Parietal lobe (tissue), 2 donors: ENCODE measurements at places on chromosomes 4 and X. TPM values are rescaled to one million over a fixed set of nuclear protein-coding genes. Genes with fewer than 3 reads are reported as not detected.

CFP gene
- 1.3 TPM for total RNA-seq

HTT-AS gene
- not detected for total RNA-seq

H2BW2 gene
- total RNA-seq, result not detected

SULT1B1 gene
- total RNA-seq, result 0.31 TPM

CCDC120 gene
- total RNA-seq, result 5.3 TPM

PDGFRA gene
- 56.7 TPM for total RNA-seq

SLC7A11 gene
- total RNA-seq, result 13.1 TPM

LGI2 gene
- 3.1 TPM for total RNA-seq

FAM199X gene
- 64.8 TPM for total RNA-seq

FAM9C gene
- not detected for total RNA-seq

PIGA gene
- total RNA-seq, result 21.0 TPM

GUCY1B1 gene
- 36.9 TPM for total RNA-seq

CSAG3 gene
- not detected for total RNA-seq

GAR1 gene
- total RNA-seq, result 6.3 TPM

SLIT2 gene
- 17.2 TPM for total RNA-seq

MAGEB6 gene
- not detected for total RNA-seq

KLB gene
- total RNA-seq, result not detected

CCNG2 gene
- total RNA-seq, result 114 TPM

GC gene
- total RNA-seq, result not detected

TIGD4 gene
- total RNA-seq, result 3.1 TPM
